ENCODE measurements at places on chromosomes 12 and 14.
A peak's percentile ranks its signal among the peaks of the same experiment; 100 is the strongest.

- no peak for DNase-seq
Measured at GRCh38 chr12:17456486-17456885, 633.5 kb downstream of the RERGL start.

- no peak for DNase-seq
Measured at GRCh38 chr14:50343434-50343833, 31.3 kb downstream of the DMAC2L start.

DNA sequence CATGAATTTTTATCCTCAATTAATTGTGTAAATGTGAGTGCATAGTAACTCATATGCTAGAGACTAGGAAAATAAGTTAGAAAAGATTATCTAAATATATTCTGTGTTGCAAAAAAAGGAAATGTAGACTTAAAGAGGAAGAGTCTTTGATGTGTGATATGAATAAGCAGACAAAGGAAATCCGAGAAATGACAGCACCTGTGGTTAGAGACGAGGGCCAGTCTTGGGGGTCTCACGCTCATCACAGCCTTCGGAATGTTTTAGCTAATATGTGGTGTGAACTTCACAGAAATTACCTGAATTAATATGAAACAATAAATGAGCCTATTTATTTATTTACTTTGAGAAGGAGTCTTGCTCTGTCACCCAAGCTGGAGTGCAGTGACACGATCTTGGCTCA lies 11.6 kb downstream of the ATP6V0A2 start:
- DNase-seq: peak; percentile 43

GRCh38 chr14:75864352-75864751 lies 117.4 kb downstream of the TGFB3 start:
- no peak for DNase-seq

DNA sequence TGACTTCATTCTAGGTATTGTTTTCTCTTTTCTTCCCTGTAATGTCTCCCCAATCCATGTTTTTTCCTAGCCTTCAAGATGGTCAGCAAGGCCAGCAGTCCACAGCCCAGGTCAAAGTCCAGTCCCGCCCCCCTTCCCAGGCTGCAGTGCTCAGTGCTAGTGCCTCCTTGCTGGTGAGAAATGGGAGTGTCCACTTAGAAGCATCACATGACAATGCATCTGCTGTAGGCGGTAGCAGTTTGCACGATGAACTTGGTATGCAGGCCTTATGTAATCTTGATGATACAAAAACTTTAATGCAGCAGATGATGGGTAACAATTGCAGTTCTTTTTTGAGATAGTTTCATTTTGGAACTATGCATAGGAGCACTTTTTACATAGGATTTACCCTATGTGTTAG lies 88.4 kb downstream of the PCNX1 start:
- DNase-seq: no peak

DNA sequence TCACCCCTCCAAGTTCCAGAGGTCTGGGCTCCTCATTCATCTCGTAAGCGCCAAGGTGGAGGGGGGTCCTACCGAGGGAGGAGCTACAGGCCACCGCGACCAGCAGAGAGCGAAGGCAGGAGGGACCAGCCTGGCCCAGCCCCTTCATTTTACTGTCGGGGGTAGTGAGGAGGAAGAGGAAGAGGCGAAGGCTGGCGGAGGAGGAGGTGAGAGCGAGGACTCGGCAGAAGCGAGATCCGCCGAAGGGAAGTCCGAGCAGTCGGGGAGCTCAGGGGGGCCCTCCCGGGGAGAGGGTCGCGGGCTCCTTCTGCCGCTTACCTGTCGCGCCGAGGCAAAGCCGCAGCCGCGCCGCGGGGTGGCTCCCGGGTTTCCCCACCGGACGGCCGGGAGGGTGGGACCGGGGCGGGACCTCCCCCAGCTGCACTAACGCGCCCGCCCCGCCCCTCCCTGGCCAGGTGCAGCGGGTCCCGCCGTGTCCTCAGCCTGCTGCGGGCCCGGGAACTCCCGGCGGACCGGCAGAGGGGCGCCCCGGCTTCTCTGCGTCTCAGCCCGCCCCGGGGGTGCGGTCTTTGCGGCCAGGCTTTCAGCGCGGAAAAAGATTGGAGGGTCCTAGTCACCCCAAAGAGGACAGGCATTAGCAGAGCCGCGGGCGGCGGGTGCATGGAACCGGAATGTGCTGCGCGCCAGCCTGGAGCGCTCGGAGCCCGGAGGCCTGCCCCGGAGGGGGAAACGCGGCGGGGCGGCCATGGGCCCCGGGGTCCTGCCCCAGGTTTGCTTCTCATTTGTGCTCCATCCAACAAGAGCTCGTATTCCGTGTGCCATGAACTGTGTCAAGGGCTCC lies at the start of gene GALNT6:
Gene GALNT6 (minus strand): TSS at position 124 of the 841 bp plus-strand sequence. CDS start 11,625 bp downstream, outside the sequence.
- DNase-seq: peak; percentile 61

GRCh38 chr14:44316647-44317440 lies 190.2 kb downstream of the FSCB start:
- no peak for DNase-seq

DNA sequence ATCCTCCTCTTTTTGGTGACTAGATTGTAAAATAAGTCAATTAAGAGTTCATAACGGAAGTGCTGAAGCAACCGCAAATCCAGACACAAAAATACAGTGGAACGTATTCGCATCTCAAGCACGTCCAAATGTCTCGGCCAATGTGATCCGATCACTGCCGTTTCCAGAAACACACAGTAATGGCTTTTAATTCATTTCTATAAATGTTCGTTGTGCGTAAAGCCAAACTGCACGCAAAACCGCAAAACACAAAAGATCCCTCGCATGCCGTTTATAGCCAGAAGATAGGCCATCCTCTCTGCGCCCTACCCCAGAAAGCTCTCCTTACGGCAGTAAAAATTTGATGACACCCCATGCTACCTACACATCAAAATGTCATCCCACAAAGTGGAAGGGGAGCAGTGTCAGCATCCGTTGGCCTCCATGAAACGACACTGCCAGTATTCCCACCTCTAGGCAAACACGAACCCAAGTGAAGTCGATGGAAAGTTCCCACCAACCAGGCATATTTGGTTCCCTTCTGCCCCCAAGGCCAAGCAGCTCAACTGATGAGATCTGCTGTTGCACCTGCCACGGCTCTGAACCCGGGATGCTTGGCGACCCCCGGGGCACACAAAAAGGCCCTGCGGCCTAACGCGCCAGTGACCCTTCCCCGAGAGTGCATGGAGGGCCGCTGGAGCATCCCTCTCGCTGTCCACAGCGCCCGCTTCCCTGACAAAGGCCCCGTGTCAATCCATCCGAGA lies 1.4 kb downstream of the HECTD4 start:
- DNase-seq: no peak

GRCh38 chr14:74500417-74501134 lies 7.0 kb downstream of the ISCA2 start:
- no peak for DNase-seq
